Natural killer cell (primary cell): ENCODE measurements at places on chromosomes 4 and X.

DNA sequence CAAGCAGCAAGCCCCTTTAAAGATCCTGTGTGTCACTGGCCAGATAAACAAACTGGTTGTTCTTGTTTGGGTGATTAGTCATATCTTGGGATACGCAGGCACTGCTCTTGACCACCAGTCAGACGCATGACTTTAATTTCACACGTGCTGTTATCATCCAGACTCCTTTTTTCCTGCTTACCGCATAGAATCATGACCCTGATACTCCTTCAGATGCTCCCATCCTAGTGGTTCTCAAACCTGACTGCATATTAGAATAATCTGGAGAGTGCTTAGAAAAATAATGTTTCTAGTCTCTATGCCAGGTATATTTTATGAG, 78.8 kb downstream of the CLDN22 start:
- DNase-seq = no peak

GRCh38 chrX:39601231-39602177, 496.3 kb downstream of the BCOR start:
- DNase-seq = no peak

DNA sequence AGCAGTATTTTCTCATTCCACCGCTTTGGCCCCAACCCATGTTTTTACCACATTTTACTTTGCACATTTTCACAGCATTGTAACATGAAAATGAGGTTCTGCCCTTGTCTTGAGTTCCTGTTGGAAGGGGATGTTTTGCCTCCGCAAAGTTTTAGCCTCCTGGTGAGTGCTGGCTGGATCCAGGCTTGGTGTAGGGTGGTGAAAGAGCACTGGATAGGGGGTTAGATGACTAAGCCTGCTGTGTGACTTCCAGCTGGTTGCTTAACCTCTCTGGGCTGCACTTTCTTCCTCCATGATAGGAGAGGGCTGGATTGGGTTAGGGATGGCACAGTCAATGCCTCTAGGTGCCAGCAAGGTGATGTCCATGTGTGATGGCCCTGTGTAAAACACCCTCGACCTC, 28.9 kb downstream of the CYTL1 start:
- no peak for DNase-seq

GRCh38 chrX:134388161-134389109, 71.5 kb upstream of the HPRT1 start:
- no peak for DNase-seq

DNA sequence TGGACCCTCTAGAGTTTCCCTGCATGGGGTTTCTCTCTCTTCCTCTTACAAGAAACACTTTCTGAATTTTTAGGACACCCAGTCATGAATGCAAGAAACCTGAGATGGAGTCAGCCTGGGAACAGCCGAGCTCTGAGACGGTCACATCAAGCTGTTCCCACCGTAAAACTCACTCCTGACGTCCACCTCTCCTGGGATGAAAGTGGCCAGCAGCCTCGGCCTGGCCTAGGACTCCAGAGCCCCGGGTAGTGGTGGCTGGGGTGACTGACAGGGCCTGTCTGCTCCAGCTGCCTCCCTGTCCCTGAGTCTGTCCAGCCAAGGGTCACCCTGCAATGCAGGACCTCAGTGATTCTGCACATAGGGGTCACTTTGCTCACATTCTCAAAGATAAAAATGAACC, 217.8 kb downstream of the SHOX start:
- DNase-seq = no peak

DNA sequence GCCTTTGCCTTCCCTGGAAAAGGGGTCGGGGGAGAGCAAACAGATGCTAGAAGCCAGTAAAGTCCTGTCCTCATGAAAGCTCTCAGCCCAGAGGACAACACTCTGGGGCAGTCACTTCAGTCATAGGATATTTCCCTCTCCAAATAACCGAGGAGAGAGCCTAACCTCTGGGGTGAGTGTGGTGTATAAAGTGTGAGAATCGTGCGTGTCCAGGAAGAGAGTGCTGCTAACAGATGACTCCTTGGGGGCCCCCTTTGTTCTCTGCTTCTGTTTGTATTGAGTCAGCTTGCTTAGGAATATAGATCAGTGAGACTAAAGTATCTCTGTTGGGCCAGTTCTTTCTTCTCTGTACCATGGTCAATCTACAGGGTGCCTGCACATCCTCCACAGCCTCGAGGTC, 247.2 kb downstream of the PALLD start:
- DNase-seq = no peak

DNA sequence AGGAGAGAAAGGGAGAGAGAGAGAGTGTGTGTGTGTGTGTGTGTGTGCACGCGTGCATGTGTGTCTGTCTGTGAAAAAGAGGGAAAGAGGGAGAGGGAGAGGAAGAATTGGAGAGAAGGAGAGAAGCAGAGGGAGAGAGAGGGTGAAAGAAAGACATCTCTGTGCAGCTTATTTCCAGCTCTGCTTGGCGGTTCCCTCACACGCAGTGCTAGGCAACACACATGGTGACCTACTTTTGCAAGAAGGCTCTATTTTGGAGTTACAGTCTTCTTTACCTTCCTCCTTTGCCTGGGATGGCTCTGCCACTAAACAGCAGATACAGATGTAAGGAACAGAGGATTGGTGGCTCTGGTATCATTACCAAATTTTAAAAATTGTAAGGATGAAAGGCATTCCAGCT, 40.1 kb downstream of the SLC16A2 start:
- DNase-seq = no peak

DNA sequence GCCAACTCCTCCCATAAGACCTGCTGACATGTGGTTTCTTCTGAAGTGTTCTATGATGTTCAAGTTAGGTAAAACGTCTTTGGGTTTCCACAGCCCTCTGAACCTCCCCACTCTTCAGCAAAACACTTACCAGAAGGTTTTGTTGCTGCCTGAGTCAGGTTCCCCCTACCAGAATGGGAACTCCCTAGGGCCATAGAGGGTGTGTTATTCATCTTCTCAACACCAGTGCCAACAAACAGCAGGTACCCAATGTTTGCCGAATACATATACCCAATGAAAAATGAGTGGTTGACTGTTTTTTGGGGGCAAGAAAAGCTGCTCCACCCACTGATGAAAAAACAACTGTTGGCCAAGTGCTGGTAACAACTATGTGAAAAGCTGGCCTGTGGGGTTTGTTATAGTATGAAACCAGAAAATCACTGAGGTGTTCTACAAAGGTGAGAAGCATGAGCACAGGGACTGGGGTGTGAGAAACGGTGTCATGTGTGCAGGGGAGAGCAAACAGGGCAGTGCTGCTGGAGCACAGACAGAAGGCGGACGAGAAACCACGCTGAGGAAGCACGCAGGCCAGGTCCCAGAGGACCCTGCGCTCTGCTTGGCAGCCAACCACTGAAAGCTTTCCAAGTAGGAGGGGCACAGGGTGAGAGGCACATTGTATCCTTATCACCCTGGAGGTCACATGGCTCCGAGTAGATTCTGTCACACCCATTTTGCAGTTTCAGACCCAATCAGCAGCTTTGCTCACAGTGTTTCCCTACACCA, 28.8 kb downstream of the ATP8A1 start:
- DNase-seq = peak; percentile 87

DNA sequence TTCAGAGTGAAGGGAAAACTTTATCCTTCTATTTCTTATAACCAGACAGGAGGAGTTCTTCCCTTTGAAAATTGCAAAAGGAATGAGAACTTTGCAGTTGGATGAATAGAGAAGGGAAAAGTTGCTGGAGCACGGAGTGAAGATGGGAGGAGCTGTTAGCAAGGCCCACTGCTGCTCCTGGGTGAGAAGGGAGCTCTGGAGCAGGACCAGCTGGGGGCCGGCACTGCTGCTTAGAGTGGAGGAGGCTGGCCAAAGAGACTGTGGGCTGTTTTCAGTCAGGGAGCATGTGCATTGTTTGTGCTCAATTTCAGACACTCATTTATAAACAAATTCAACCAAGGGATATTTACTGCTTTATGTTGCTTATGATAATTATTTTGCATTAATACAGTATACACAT, 164.2 kb downstream of the STIM2 start:
- DNase-seq = no peak

DNA sequence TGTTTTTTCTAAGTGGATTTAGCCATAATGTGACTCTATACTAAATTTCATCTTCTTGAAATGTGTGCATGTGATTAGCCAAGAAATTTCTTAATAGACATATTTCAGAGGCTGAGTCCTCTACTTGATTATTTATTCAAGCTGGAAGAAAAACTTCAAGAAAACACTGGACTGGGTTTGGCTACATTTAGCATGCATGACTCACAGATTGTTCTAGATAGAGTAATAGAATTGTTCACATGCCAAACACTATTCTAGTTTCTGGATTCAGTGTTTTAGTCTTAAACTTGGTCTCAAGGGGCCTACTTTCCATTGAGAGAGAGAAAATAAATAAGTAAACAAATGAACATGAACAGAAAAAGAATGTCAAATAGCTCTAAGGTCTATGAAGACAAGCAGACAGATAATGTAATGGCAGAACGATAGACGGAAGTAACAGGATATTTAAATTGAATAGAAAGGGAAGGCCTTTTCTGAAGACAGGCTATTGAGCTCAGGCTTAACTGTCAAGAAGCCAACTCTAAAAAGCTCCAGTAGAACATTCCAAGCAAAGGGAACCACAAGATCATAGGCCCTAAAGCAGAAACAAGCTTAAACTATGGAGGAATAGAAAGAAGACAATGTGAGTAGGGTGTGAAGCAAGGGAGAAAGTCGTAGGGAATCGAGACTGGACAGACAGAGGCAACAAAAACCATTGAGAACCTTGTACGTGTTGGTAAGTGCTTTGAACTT, 104.6 kb downstream of the TMEM144 start:
- DNase-seq = no peak

GRCh38 chrX:153646620-153647373, at the start of gene DUSP9:
Gene DUSP9 (plus strand): TSS chrX:153647203. CDS start chrX:153647954, 751 bp downstream.
- DNase-seq = peak; percentile 37

DNA sequence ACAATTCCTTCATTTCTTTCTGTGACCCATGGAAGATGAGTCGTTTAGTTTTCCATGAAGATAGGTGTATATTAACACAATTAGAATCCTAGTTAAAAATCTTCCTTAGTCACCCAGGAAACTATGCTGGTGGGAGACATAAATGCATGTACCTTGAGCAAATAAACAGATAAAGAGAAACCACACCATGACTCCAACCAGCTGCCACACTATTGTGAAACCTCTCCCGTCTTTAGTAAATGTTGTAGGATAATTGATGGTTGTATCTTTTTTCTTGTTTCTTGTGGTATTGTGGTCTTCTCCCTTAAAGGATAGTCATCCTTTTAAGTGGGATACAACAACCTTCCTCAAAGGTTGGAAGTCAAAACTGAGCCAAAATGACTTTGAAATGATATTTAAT, 103.8 kb upstream of the LEF1 start:
- no peak for DNase-seq

GRCh38 chr4:145722561-145722960, 42.6 kb downstream of the C4orf51 start:
- no peak for DNase-seq

DNA sequence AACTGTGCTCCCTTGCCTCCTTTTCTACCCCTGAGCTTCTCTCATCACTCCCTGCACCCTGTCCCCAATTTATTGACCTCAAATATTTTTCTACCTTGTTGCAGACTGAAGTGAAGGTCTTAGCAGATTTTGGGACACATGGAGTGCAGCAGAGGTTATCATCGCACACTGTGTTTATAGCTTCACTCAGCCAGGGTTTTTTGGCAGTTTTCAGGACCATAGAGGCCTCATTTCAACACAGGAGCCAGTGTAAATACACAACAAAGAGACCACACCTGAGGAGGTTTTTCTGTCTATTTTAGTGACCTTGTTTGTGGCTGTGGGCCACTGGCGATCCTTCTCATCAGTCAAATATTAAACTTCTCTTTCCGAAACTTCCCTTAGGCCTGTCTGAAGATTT, 457.1 kb downstream of the SPRY1 start:
- DNase-seq = no peak

- DNase-seq = no peak
Measured at GRCh38 chr4:168566726-168567125, 69.9 kb downstream of the PALLD start.

DNA sequence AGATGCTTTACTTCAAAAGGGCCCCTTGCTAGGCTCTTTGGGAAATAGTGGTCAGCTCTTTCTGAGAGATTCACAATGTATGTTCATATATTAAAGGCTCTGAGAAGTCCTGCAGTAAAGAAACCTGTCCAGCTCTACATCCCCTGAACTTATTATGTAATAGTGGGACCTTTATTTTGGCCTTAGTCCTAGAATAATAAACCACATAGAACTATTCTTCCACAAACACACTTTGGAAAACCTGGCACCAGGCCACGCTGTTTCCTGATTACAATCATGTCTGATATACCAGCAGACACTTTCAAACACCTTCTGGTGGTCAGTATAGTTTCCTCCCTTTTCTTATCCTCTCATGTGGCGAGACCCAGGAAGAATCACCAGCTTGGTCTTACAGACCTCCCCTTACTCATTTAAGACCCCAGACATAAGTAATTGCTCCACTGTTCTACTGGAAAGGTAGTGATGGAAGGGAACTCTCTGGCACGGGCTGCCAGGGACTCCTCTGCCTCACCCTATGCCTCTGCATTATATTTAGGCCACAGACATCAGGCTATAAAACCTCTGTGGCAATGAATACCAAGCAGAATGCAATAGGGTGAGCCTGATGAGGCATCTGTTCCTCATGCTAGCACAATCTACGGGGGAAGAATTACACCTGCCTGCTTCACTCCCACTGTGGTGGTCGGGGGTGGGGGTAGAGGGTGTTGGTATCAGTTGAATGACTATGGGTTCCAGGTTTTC, 5.7 kb upstream of the PPEF1 start:
- no peak for DNase-seq

GRCh38 chr4:113008135-113008534, 41.3 kb upstream of the ANK2 start:
- DNase-seq = no peak

- no peak for DNase-seq
Measured at GRCh38 chrX:16756724-16757123, 29.5 kb upstream of the TXLNG start.

GRCh38 chr4:7807351-7807921, 132.2 kb downstream of the AFAP1 start:
- DNase-seq = no peak

DNA sequence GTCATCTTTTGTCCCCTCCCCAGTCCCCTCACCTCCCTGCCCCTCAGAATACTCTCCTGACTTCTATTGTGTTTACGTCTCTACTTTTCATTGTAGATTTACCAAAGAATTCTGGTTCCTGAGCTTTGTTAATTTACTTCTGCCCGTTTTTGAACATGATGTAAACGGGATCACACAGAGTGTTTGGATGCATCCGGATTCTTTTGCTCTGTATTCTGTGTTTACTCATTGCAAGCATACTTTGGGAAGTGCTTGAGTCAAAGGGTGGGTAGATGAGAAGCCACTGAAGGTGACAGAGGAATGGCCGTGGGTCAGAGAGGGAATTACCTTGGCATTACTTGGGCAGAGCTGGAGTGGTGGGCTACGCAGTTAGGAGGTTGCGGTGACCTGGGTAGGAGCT, 18.0 kb downstream of the CLCN4 start:
- no peak for DNase-seq

DNA sequence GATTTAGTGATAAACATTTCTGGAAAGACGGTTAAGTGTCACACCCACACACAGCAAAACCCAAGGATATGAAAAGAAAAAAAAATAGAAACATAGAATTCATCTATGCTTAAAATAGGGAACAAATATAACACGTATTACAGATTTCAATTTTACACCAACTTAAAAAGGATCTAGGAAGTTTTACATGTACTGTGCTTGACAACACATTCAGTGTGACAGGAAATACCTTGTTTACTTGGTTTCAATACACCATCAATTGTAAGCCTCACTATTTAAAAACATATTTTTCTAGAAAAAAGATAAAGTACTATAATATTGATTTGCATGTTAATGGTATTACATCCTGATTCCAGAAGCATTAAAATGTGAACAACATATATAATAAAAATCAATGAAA, 77.0 kb upstream of the SPRY1 start:
- no peak for DNase-seq

- no peak for DNase-seq
Measured at GRCh38 chrX:25523574-25524540, 508.1 kb upstream of the ARX start.
